ENCODE measurements at places on chromosomes 4 and X.

GRCh38 chrX:1442724-1443367, 9.9 kb downstream of the ASMTL start:
- DNase-seq = no peak

DNA sequence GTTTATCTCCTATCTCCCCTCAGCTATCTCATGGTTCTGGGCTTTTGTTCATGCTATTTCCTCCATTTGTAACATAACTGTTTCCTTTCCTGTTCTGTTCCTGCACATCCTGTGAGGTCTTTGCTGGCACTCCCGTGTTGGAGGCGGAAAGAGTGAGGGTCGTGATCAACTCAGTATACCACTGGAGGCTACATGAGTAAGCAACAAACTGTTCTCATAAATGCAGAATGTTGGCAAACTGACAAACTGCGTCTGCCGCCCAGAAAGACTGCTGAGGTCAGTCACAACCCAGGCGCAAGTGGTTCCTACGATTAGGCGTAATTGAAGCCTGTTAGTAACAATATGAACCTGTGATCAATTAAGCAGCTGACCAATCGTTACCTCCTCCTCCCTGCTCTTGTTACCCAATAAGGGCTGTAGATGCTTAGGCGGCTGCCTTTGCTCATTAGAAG, 48.8 kb downstream of the C4orf33 start:
- no peak for DNase-seq

GRCh38 chr4:61425315-61425714, 225.2 kb downstream of the ADGRL3 start:
- DNase-seq = no peak

DNA sequence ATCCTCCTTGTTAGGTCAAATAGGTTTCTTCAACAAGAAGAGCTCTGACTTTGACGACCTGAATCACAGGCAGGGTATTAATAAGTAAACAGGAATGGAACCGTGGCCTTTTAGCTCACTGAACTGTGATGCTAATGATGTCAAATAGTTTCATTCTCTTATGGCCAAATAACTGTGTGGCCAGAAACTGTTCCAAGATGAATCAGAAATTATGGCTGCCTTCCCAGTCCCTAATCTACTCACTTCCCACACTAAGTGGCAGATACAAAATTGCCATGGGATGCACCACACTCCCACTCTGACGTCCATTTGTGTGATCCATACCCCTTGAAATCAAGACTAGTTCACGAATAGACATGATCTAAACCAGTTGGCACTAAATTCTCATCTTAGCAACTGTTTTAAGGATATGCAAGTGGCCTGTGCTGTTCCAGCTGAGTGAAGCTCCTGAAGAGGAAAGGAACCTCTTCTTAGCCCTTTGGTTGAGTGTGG, 455.4 kb downstream of the IL15 start:
- no peak for DNase-seq

GRCh38 chr4:13543839-13544605, at the start of gene NKX3-2:
Gene NKX3-2 (minus strand): TSS chr4:13544508. CDS start chr4:13544414, 94 bp downstream.
- DNase-seq = no peak

DNA sequence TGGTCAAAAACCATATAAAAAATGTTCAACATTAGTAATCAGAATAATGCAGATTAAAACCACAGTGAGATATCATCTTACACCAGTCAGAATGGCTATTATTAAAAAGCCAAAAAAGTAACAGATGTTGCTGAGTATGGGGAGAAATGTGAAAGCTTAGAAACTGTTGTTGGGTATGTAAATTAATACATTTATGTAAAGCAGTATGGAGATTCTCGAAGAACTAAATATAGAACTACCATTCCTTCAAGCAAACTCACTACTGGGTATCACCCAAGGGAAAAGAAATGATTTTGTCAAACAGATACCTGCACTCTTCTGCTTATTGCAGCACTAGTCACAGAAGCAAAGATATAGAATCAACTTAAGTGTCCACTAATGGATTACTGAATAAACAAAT, 576.4 kb upstream of the EPHA5 start:
- no peak for DNase-seq

DNA sequence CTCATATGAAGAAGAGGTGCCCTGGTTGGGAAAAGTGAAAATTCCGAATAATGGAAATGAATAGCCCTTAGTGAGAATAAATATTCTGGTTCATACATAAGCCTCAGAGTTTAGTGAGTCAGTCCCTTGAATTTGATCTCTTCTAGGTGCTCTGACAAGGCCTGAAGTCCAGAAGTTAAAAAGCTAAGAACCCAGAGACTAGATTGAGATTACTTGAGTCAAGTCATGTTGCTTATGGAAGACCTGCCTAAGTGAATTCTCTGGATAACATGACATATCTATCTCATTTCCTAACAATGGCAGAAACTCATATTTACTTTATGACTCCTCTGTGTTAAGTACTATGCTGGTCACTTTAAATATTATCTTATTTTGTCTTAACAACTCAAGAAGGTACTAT, 10.5 kb upstream of the PRSS48 start:
- DNase-seq = no peak

DNA sequence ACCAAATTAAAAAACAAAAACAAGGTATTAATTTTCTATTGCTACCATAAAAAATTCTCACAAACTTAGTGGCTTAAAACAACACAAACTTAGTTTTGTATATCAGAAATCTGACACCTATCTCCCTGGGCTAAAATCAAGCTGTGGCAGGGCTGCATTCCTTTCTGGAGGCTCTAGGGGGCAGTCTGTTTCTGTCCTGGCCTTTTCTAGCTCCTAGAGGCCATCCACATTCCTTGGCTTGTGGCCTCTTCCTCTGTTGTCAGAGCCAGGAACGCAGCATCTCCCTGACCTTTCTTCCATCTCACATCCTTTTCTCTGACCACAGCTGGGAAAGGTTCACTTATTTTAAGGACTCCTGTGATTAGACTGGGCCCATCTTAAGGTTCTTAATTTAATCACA, 38.9 kb upstream of the TLR2 start:
- no peak for DNase-seq

DNA sequence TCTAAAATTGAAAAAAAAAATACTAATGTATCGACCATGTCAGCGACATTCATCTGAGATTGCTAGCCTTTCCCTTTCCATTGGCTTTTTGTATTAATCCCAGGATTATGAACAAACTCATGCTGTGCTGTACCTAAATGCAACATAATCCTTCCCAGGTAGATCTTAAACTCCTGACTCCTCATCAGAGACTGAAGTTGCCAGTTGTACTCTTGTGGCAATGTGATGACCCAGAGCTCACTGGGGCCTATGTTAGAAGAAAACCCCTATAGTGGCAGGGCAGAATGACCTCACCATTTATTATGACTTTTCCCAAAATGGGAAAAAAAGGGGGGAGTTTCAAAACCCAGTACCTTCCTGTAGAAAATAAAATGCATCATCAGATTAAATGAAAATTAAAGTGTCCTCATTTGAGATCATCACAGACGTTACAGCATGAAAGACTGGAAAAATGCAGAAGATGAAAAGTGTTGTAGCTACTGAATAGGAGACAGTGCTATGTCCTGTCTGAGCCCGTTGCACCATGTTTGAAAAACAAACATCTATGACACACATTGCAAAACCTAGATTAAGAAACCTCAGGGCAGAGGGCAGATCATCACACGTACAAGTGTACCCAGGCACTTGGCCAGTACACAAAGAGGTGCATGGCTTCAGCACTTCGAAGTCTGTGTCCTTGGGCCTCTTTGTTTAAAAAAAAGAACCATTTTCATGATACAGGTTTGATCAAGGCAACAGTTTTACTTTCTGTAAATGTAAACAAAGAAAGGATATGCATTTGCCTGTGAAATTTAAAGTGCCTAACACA, 6.8 kb upstream of the ACSL4 start:
- no peak for DNase-seq

GRCh38 chr4:83212041-83212851, 72.4 kb downstream of the COQ2 start:
- no peak for DNase-seq

DNA sequence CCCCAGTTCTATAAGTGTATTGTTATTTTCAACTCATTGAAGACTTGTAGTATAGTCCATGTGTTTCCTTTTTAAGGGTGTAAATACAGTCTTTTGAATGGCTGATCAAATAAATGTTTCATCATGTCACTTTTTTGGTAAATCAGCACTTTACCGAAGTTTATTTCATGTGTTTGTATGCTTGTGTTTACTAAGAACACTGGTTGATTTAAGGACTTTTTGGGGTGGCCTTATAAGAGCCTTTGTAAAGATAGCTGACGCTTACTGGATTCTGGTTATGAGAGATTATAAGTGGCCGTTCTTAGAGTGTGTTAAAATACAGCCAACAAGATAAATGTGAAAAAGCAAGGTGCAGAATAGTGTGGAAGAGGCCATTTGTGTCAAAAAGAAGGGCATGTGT, 2.6 kb downstream of the UBE2K start:
- DNase-seq = no peak

- DNase-seq = no peak
Measured at GRCh38 chrX:24566240-24566639, 80.9 kb downstream of the PCYT1B start.

DNA sequence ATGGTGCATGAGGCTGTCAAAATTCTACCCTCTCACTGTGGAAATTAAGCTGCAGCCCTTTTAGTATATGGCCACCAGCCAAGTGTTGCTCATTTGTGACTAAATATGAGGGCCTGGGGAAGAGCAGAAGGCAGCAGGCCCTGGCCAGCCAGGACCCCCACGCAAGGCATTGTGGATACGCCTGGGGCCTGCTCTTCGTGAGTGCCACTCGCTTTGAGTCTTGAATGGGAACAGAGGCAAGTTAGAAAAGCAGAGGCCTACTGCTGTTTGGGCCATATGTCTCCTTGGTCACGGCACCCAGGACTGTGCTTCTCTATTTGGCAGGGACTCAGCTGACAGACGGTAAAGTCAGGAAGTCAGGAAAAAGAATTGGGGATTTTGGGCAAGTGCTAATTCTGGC, 10.9 kb downstream of the RTL5 start:
- no peak for DNase-seq

DNA sequence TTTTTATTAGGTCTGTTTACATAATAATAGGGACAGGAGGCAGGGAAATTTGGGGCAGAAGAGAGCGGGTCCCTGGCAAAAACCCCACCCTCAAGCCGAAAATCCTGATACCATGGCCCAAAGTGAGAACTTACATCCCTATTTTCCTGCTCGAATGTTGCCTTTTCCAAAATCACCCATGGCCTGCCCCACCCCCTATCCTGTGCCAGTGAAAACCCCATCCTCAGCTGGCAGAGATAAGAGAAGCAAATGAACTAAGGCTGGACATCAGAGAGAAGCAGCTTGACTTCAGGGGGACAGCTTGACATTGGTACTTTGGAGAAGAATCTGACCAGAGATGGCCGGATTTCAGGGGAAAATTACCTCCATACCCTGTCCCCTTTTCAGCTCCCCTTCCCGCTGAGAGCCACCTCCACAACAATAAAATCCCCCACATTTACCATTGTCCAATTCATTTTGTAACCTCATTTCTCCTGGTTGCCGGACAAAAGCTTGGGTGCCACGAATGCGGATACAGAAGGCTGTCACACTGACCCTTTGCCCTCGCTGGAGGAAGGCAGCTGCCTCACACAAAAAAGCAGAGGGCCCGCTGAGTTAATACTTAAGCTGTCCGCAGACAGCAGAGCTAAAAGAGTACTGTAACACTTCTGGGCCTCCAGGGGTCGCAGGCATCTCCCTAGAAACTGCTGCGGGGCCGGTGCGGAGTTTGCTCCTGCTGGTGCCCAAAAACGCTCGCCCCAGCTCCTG, 196.2 kb downstream of the SNCA start:
- DNase-seq = no peak

DNA sequence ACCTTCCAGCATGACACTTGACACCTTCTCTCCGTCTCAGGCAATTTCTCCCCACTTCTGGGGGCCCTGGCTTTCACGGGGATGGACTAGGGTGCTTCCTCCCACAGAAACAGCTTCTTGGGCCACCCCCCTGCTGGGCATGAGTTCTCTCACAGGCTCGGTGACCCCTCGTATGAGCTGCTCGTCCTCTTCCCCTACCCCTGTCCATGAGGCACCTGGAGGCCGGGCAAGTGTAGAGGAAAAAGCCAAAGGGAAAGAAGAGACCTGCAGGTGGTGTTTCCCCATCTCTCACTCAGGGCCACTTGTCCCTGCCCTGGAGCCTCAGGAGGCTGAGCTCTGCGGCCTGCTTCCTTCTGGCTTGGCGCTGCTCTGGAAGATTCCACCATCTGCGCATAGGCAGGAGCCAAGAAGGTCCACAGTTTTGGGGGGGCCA, 1.9 kb upstream of the RGS12 start:
- no peak for DNase-seq

GRCh38 chr4:166128403-166128802, 255.4 kb downstream of the TLL1 start:
- no peak for DNase-seq

- no peak for DNase-seq
Measured at GRCh38 chr4:2651998-2652397, 104.1 kb downstream of the TNIP2 start.

- no peak for DNase-seq
Measured at GRCh38 chr4:123327346-123327745, 69.2 kb upstream of the SPRY1 start.

GRCh38 chrX:47958761-47959342, 44.9 kb downstream of the ZNF182 start:
- DNase-seq = no peak

DNA sequence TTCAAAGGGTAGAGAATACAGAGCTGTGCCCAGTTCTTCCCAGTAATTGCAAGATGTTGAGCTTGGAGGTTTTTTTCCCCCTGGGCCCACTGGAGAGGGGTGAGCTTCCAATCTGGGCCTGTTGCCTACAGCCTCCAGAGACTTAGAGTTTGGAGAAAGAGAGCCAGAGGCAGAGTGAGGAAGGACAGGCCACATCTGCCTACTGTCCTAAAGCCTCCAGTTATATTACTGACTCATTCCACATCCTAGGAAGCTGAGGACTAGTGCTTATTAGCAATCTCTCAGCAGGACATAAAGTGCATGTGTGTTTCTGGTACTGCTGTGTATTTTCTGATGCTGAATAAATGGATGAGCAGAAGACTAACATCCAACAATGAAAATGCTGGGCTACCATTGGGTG, 181.0 kb upstream of the MAMLD1 start:
- DNase-seq = no peak

GRCh38 chr4:53706422-53707032, 115.2 kb upstream of the LNX1 start:
- no peak for DNase-seq

GRCh38 chrX:145923376-145923775, 105.7 kb downstream of the SLITRK2 start:
- no peak for DNase-seq

DNA sequence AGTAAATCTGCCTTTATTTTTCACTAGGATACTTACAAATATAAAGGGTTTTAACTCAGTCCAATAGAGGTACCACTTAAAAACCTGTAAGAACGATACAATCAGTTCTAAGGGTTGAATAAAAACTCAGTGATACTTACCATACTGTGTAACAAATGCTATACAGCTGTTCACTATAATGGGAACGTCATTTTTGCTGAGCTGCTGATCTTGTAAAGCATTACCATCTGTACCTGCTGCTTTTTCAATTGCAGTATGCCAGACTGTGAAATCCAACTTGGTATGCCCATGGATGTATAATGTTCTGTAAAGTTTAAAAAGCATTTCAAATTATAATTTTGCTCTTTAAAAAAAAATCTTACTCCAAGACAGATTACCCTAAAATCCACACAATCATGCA, 111.2 kb downstream of the ARAP2 start:
- no peak for DNase-seq

Measured in GM19239 (cell line).